ENCODE measurements at places on chromosomes 3 and 15.

GRCh38 chr3:54901906-54902685, 25.8 kb downstream of the LRTM1 start:
- DNase-seq = no peak

- no peak for DNase-seq
Measured at GRCh38 chr15:48522911-48523310, 122.6 kb downstream of the FBN1 start.

GRCh38 chr3:197810901-197811300, 19.8 kb downstream of the LRCH3 start:
- no peak for DNase-seq

GRCh38 chr3:60333710-60334109, 917.5 kb downstream of the FHIT start:
- no peak for DNase-seq

DNA sequence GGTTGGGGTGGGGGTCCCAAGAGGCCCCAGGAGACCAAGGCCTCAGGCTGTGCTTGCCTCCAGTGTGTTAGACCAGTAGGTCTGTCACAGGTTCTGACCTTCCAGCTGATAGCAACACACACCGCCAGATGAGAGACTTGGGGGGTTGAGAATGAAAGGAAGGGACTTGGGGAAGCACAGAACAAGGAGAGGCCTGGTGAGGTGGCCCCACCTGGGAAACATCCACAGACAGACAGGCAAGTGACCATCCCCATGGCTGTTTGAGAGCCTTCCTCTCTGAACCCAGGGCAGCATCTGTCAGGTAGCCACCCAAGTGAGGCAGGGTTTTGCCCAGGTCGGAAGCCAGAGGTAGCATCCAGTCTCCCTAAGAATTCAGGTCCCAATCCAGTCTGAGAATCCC, 35.0 kb upstream of the VPS8 start:
- no peak for DNase-seq
